ENCODE measurements at places on chromosomes 4 and X. TPM values are rescaled to one million over a fixed set of nuclear protein-coding genes. Genes with fewer than 3 reads are reported as not detected.

Gene CORIN
- total RNA-seq = 0.26 TPM

Gene PRRG1
- total RNA-seq = not detected

Gene SLC2A9
- total RNA-seq = 1.8 TPM

Gene KLHL4
- total RNA-seq = not detected

Gene SLC9B1
- total RNA-seq = 2.6 TPM

Gene CFAP47
- total RNA-seq = not detected

Gene APLN
- total RNA-seq = 0.28 TPM

Gene LUZP4
- not detected for total RNA-seq

Gene FAM53A
- total RNA-seq = 1.8 TPM

DNA sequence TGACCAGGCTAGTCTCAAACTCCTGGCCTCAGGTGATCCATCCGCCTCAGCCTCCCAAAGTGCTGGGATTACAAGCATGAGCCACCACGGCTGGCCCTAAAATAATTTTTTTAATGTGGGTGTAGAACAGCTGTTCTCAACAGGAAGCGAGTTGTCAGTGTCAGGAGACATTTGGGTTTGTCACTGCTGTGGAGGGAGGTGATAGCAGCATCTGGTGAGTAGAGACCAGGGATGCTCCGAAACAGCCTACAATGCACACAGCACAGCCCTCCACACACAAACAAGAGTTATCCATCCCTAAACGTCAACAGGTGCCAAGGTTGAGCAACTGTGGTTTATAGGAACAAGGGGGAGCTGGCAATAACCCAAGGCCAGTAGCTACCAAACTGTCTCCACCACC lies 243.4 kb upstream of the STS start:
- no peak for ATAC-seq

DNA sequence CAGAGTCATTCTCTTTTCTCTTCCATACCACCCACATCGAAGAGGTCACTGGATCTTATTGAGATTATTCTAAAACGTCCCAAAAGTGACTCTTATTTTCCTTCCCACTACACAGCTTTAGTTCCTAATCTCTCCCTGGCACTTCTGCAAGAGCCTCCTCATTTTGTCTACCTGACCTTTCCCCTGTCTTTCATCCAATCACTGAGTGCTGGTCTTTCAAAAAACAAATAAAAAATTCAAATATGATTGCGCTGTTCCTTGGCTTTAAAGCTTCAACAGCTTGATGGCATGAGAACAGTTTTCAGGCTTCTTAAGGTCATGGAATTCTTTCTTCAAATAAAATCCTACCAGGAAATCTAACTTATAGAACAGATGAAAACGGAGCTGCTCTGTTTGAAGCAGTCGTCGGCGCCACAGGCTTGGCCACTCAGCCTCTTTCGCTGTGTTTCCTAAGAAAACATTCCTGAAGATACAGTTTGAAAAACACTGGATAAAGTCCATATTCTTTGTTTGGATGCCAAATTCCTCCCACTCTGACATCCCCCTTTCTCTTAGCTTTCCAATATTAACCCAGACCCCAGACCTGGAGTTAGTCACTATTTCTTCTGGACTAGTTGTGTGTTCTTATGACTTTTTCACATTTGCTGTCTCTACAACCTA lies 12.5 kb downstream of the SYTL5 start:
- ATAC-seq = no peak

- ATAC-seq = no peak
Measured at GRCh38 chr4:78145008-78145407, 87.9 kb downstream of the FRAS1 start.

- ATAC-seq = no peak
Measured at GRCh38 chr4:75726577-75726976, 2.2 kb downstream of the USO1 start.

DNA sequence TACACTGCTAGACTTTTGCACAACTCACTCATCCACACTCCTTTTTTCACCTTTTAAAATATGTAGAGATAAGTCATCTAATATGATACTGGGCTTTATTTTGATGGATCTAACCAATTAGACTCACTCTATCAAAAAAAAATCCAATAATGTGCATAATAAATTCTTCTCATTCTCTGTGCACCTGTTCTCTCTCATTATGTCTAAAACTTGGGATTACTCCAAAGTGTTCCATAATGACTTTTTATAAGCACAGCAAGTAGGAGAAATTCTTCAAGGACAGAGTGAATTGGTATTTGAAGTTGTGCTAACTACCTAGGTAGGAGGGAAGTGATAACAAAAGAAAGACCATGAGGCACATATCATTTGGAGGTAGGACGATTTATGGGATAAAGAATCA lies 1438.8 kb downstream of the PCDH7 start:
- ATAC-seq = no peak

GRCh38 chr4:4397441-4397819 lies 10.5 kb downstream of the NSG1 start:
- ATAC-seq = no peak

- ATAC-seq = peak; percentile 53
Measured at GRCh38 chr4:145937971-145938611, 532 bp downstream of the ZNF827 start.

- ATAC-seq = no peak
Measured at GRCh38 chr4:172554588-172554987, 614.0 kb upstream of the GALNT7 start.

DNA sequence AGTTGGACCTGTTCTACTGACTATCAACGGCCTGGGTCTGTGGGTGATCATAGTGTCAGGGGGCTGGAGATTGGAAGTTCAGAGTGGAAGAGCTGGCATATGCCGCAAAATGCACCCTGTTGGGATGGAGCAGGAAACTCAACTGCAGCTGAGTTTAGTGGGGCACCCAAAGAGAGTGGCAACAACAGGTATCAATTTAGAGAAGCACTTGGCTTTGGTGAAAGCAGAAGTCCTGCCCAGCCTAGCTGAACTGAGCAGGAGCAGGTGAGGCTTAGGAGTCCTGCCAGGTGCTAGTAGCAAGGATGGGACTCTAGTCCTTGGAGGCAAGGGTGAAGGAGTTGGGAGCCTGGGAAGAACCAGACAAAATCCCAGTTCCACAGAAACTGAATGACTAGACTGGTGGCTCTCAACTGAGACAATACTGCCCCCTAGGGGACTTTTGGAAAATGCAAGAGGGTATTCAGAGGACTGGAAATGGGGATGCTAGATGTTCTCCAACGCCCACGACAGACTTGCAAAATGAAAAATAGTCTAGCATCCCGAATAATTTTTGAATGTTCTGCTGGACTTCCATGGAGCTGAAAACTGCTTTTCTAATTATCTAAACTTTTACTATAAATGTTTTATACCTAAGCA lies 49.4 kb downstream of the RTL9 start:
- peak; percentile 59 for ATAC-seq

- no peak for ATAC-seq
Measured at GRCh38 chr4:102663073-102663472, 97.7 kb downstream of the MANBA start.

GRCh38 chr4:81571105-81571504 lies 99.4 kb upstream of the RASGEF1B start:
- no peak for ATAC-seq

DNA sequence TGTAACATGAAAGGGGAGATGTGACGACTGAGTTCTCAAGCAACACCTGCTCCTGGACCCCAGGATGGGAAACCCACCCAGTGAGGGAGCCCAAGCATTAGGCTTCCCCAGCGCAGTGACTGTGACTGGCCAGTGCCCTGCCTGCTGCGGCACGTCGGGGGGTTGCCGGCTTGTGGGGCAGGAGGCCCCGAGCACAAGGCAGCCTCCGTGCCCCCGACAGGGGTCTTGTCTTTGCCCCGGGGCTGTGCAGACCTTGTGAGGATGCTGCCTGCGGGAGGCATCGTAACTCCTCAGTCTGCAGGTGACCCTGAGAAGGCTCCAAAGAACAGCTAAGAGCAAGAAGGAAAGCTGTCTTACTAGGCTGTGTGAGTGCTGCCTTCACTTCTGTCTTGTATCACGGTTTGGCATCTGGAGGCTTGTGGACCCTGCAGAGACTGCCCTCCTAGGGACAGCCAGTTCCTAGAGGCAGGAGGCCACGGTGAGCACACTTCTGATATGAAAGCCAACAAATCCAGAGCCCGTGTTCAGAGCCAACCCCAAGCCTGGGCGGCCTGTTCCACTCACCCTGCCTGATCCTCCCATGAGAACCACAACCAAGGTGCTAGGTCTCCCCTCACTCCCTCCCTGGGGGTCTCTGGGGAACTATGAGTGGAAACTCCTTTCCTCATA lies 47.7 kb downstream of the FGFRL1 start:
- ATAC-seq = no peak

GRCh38 chrX:113962343-113962742 lies 621.5 kb upstream of the HTR2C start:
- ATAC-seq = no peak

DNA sequence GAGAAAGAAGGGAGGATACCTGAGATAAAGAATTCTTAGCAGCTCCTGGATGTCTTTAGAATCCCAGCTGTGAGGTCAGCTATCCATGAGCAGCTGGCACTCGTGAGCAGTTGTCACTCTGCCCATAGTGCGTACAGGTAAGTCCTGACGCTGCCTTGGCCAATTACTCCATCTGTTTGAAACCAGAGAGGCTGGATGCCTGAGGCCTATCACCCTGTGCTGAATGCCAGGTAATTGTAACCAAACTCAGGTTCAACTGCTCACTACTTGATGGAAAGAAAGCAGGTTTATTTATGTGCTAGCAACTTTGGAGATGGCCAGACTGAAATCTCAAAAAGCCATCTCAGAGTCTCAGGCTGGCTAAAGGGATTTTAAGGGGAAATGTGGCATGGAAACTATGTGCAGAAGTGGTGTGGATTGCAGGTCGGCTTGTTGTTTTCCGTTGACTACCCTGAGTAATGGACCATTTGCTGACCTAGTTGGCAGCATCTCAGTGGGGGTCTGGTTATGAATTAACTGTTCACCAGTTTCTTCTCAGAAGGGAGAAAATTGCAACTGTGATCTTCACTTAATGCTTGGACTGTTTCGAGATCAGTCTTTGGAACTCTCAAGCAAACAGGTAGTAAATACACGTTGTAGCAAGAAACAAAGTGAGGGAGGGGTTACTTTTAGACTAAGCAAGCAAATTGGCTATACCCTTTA lies 1614.0 kb upstream of the PCDH10 start:
- ATAC-seq = no peak

Data from activated T-helper 17 cell treated with anti-CD3 and anti-CD28 coated beads, Interleukin-2, amount 50 U/mL, for 72 hours (primary cell).